Nucleus accumbens (tissue), 56 donors: ENCODE measurements at places on chromosomes 2 and 18.

GRCh38 chr2:134438371-134438770, 184.5 kb downstream of the MGAT5 start:
- DNase-seq: no peak

GRCh38 chr2:178193496-178193822, 853 bp upstream of the OSBPL6 start:
- DNase-seq: no peak

DNA sequence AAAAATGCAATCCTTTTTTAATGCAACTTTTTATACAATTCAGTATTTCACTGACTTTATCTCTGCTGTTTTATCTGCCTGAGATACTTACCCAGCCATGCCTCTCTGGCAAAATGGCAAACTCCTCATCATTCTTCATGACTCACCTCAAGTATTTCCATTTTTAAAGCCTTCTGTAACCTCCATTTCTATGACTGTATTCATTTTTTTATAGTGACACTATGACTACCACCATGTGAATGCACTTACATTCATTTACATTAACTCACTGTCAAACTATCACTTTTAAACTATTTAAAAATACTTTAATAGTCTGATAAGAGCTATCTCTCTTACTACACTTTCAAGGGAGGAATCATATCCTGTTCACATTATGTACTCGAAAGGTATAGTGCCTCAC, 99.4 kb upstream of the SCN7A start:
- DNase-seq: no peak

- DNase-seq: no peak
Observed at GRCh38 chr2:11889101-11889850, 142.8 kb downstream of the LPIN1 start.

DNA sequence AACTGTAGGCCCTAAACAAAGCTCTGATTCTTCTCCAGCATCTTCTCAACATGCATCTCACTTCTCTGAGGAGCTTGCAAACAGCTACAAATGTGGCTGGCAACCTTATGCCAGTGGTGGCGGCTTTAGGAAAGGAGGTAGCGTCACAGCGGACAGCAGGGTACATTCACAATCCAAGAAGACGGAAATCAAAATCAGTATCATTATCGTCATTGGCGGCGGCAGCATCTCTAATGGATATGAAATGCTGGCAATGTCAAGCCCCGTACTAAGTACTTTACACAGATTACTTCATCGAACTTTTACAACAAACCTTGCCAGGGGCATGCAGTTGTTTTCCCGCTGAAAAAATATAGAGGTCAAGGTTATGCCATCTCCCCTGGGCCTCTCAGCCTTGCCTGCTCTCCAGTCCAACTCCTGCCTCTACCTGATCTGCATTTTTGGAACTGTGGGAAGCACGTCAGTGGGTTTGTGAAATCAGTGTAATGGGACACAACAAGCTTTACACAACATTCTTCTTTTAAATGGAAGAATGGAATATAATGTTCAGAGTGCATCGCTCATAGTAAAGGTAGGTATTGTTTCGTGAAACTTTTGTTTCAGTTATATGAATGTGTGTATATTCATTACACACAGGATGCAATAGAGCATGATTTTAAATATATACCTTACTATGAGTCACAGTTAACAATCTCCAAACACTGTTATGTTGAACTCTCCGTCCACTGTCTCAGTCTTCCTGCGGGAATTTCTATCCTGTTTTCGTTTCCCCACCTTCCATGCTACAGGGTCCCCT, 152.9 kb downstream of the TTC32 start:
- no peak for DNase-seq

DNA sequence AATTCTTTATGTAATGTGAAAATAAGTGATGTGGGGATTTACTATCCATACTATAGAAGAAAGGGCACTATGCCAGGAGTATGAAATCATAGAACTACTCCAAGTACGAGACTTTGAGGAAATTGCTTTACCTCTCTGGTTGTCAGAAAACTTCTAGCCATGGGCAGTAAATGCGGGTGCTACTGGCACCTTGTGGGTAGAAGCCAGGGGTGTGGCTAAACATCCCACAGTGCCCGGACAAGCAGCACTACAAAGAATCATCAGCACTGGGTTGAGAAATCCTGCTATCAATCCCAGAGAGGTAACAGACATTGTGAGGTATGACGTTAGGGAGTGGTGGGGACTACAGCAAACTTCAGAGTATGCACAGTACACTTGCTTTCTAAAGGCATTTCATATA, 453.5 kb upstream of the TNP1 start:
- no peak for DNase-seq

DNA sequence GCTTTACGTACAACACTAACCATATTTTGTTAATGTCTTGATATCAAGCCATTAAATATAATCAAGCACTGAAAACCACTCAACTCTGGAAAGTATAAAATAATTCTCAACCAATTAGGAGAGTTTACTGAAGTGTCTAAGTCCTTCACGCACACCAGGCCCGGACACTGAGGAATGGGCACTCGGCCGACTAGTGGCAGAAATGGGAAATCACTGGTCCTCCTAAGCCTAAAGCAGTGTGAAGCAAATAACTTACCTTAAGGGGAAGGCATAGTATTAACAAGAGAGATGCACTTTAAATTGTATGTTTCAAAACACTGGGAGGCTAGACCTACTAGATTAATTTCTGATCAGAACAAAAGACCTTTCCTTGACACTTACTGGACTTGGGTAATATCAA, 45.7 kb downstream of the FAM210A start:
- DNase-seq: no peak

DNA sequence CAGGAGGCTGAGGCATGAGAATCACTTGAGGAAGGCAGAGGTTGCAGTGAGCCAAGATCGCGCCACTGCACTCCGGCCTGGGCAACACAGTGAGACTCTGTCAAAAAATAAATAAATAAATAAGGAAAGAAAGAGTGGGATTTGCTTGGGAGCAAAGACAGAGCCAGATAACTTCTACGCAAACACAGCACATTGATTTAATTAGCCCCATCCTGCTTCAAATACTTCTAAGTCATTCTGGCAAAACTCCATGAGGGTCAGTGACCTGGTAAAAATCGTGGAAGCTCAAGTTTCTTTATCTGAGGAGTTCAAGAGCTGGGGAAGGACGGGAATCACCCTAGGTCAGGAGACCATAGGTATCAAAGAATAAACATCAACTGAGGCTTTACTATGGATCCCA, 70.6 kb upstream of the TCF7L1 start:
- no peak for DNase-seq

DNA sequence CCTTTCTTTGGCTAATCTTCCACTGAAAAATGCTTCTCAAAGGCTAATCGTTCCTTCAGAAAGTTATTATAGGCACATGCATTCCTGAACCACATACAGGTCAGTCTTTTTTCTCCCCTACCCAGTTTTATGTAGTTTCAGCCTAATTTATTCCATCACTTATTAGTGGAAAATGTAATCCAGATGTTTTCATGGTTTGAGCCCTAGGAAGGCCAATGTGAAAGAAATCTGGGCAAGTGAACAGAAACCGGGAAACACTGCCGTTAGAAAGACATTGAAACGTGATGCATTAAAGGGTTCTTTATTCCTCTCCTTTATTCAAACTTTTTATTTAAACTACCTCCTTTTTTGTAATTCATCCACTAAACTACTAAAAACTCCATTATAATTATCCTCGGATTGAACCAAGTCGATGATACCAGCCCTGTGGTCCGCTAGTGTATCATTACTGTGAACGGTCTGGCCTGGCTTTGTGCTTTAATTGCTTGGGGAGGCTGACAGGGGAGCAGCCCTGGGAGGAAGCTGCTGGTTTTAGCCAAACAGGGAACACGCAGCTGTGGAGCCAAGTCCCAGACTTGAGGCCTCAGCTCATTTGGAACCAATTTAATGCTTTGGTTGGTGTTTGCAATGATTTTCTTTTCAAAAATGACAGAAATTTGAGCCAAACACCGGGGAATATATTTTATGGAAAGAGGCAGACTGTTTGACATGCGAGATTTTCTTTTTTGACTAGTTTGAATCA, 149.2 kb downstream of the ARHGAP28 start:
- DNase-seq: no peak

- no peak for DNase-seq
Observed at GRCh38 chr2:216362730-216363129, 9.6 kb downstream of the MARCHF4 start.

DNA sequence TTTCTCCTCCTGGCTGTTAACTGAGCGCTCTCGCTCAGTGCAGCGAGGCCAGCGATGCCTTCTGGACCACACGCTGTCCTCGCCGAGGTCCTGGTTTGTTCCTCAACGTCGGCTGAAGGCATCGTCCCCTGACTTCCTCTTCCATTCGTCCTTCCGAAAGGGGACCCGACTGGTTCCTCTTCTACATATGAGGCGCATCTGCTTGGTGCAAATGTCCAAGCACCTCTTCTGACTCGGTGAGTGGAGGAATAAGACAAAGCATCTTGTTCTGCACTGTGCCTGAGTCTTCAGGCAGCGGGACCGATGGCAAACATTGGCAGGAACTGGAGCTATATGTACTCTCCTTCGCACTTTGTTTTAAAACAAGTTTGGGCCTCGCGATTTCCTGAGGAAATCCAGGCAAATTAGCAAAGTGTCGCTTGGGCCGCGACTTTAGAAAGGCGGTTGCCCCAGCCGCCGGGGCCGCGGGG, 621 bp upstream of the KCNS3 start:
- no peak for DNase-seq

GRCh38 chr2:83696838-83697237, 762.2 kb downstream of the SUCLG1 start:
- DNase-seq: no peak

GRCh38 chr18:68017385-68017784, 500.9 kb upstream of the DSEL start:
- DNase-seq: no peak

GRCh38 chr18:21636769-21637168, 24.7 kb downstream of the SNRPD1 start:
- DNase-seq: no peak

DNA sequence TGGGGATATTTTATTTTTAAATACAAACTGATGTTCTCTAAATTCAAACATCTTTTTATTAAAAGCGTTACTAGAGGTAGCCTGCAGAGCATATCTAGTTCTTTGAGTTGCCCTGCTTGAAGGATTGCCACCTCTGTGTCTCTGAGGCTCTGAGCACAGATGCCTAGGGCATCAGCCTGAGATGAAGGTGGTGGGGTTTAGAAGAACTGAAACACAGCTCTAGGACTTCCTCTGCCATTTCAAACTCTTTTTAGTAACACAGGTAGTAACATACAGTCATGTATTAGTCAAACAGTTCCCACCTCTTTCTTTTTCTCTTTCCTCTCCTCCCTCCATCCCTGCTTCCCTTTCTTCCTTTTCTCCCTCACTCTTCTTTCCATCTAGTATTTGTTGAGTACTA, 57.6 kb downstream of the TTC21B start:
- DNase-seq: no peak
